Posterior vena cava (tissue), 2 donors: ENCODE measurements at places on chromosomes 4 and X. TPM values are rescaled to one million over a fixed set of nuclear protein-coding genes. Genes with fewer than 3 reads are reported as not detected.

GAGE12F gene
- not detected for total RNA-seq

- no peak for DNase-seq
These were observed 374.7 kb downstream of the ANKRD50 start for GRCh38 chr4:124337874-124338273.

AKAP4 gene
- total RNA-seq, result not detected

GRCh38 chrX:37906357-37906756 lies 59.0 kb upstream of the DYNLT3 start:
- no peak for DNase-seq

DNA sequence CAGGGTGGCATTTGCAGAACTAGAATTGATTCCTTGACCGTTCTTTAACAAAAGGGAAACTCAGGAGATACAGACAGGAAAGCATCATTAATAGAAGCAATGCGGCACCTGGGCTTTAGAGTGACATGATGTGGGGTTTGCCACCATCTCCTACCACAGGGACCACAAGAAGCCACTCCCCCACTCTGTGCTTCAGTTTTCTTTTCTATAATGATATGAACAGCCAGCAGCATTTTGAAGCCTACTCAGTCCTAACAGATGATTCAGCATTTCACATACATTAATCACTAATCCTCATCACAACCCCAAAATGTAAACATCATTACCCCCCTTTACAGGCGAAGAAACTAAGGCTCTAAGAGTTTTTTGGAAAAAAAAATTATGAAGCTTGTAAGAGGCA lies 22.9 kb downstream of the CCDC149 start:
- no peak for DNase-seq

ETDB gene
- total RNA-seq, result not detected

- DNase-seq, result no peak
These were observed 50.0 kb downstream of the COMMD8 start for GRCh38 chr4:47413521-47413920.

- DNase-seq, result no peak
These were observed 158.6 kb upstream of the FAT1 start for GRCh38 chr4:186882293-186882692.

DNA sequence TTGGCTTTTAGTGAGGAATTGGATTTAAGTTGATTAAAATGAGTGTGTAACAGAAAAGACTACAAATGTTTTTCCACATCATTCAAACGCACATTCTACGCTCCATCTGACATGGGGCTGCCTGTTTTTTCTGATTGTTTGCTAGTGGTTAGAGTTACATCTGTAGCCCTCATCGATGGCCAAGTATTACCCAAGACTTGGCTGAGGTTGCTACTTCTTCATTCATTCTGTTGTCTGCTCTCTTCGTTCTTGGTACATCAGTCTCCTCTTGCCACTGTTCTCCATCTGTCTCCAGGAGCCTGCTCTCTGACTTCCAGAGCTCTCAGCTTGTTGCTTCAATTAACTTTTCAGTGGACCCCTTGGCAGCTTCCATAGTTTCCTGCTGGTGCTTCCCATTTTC lies 1844.6 kb upstream of the TENM3 start:
- no peak for DNase-seq

TMA16 gene
- total RNA-seq, result 30.2 TPM

GRCh38 chr4:54708339-54709279 lies 50.9 kb downstream of the KIT start:
- no peak for DNase-seq
